ENCODE measurements at places on chromosomes 4 and X.

GRCh38 chr4:89906777-89907521 lies 12.3 kb downstream of the MMRN1 start:
- DNase-seq = no peak

- DNase-seq = no peak
Measured at GRCh38 chr4:149121023-149121404, 678.8 kb upstream of the NR3C2 start.

GRCh38 chrX:66042307-66043077 lies 2.6 kb upstream of the VSIG4 start:
- DNase-seq = no peak

DNA sequence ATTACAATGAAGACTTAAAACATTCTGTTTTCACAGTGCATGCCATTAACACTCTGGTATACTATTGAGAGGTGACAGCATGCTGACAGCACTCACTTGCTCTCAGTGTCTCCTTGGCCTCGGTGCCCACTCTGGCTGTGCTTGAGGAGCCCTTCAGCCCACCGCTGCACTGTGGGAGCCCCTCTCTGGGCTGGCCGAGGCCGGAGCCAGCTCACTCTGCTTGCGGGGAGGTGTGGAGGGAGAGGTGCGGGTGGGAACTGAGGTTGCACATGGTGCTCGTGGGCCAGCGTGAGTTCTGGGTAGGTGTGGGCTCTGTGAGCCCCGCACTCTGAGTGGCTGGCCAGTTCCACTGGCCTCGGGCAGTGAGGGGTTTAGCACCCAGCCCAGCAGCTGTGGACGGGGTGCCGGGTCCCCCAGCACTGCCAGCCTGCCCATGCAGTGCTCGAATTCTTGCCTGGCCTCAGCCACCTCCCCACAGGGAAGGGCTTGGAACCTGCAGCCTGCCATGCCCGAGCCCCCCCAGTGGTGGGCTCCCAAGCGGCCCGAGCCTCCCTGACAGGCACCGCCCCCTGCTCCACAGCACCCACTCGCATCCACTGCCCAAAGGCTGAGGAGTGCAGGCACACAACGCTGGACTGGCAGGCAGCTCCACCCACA lies 135.3 kb upstream of the AR start:
- DNase-seq = no peak

GRCh38 chrX:40109288-40110008 lies 11.7 kb upstream of the BCOR start:
- no peak for DNase-seq

DNA sequence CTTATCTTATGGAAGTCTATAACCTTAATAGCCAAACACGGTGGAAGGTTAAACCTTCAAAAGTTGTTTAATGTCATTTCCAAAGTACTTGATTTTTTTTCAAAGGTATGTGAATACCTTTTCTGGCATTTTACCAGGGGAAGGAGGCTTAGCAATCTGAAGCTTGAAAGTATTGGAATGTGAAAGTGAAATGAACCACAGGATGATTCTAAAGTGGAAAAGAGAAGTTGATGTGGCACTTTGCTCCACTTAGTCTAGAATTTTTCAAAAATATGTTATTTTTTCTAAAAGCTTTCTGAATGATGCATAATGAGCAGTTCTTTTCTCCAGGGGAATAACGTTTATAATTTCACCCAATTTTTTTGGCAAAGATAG lies 19.2 kb downstream of the PI4K2B start:
- no peak for DNase-seq

DNA sequence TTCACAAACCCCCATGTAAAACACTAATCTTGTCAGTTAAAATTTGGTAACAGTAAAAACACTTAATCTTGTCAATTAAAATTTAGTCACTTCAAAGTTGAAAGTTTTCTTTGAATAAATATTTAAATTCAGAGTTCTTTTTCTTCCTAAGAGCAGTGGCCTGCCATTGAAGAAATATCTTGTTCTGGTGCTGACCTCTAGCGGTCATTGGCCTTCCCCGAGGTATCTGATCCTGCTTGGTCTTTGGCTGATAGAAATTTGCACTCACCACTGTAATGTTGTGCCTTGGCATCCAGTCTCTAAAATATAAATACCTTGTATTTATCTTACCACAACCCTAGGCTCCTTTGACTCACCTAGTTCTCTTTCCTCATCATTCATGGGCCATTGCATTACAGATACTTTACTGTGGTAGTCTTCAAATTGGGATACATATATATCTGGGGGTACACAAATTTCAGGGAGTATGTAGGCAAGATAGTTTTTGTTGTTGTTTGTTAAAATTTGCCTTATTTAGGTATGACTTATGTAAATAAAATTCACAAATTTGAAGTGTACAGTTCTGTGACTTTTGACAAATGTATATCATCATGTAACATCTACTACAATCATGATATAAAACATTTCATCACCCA lies 6.7 kb upstream of the ART3 start:
- peak; percentile 65 for DNase-seq

- DNase-seq = no peak
Measured at GRCh38 chrX:137915466-137915865, 349.5 kb downstream of the ZIC3 start.

DNA sequence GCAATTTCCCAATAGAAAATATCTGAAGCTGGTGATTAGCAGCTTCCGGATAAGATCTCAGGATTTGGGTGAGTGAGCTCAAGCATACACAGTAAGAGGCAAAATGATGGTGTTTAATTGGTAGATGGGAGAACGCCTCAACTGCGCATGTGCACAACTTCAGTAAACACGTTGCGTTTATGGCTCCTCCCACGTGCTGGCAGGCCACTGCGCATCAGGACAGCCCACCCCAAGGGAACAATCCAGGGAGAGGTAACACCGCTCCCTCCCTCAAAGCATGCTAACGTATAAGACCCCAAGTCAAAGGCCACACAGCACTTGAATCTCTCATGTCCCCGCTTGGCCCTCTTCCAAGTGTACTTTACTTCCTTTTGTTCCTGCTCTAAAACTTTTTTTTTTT lies 10.3 kb upstream of the CENPU start:
- DNase-seq = no peak

GRCh38 chr4:8544741-8545438 lies 35.3 kb upstream of the GPR78 start:
- no peak for DNase-seq

DNA sequence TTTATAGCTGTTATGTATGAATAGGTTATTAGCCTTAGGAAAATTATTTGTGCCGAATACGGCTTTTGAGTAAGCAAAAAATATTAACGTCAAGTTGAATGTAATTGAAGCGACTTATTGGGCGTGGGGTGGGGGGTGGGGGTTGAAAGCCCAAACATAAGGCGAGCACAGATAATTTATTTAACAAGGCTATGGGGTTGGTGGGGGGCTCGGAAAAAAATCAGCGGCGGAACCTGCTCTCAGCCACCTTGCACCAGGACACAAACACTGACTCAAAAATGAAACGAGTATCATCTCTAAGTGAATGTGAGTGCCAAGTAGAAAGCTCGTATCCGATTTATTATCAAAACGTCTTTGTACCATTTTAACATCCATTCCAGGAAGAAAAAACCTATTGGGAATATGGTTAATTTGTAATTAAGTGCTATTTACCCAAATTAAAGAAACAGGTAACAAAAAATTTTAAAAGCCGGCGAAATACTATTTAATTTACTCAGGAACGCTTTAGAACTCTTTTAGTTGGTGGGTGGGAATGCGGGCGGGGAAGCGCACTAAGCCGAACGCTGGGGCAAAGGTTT lies 902 bp upstream of the LARP1B start:
- DNase-seq = no peak

GRCh38 chr4:140648716-140649308 lies 80.1 kb upstream of the UCP1 start:
- DNase-seq = no peak

GRCh38 chr4:16505726-16506125 lies 279.5 kb upstream of the TAPT1 start:
- no peak for DNase-seq

DNA sequence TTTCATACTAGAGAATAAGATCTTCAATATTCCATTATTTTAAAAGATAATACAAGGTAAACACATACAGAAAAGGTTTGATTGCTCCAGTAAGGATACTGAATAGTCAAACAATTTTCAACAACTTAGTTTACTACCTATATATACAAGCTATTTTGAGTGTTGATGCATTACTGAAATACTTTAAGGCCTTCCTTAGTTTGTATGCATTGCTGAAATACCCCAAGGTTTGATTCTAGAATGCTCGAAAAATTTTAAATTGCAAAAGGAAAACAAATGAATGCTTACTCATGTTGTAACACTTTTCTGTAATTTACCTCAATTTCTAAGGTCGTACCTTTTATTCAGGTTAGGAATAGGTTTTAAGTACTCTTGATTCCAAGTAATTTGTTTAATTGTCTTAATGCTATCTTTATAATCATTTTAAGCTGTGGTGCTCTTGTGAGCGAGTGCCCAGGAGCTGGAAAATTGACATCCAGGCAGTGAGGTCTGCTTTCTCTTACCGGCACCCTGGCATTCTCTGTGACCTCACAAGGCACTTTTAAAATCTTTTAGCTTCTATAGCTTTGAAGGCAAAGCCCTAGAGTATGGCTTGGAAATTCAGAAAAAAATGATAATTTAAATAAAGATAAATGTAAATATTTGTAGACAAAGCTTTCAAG lies 114.0 kb downstream of the BMPR1B start:
- DNase-seq = no peak

DNA sequence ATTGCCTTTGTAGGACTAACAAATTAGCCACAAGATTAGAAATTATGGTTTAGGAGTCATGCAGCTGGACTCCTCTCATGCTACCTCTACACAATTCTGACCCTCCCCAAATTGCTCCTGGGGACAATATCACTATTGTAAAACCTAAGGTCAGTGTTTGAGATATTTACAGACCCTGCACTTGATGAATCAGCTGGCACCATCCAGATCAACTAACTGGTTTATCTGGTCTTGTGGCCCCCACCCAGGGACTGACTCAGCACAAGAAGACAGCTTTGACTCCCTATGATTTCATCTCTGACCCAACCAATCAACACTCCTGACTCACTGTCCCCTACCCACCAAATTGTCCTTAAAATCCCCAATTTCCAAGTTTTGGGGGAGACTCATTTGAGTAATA lies 192.4 kb downstream of the STPG2 start:
- DNase-seq = no peak

DNA sequence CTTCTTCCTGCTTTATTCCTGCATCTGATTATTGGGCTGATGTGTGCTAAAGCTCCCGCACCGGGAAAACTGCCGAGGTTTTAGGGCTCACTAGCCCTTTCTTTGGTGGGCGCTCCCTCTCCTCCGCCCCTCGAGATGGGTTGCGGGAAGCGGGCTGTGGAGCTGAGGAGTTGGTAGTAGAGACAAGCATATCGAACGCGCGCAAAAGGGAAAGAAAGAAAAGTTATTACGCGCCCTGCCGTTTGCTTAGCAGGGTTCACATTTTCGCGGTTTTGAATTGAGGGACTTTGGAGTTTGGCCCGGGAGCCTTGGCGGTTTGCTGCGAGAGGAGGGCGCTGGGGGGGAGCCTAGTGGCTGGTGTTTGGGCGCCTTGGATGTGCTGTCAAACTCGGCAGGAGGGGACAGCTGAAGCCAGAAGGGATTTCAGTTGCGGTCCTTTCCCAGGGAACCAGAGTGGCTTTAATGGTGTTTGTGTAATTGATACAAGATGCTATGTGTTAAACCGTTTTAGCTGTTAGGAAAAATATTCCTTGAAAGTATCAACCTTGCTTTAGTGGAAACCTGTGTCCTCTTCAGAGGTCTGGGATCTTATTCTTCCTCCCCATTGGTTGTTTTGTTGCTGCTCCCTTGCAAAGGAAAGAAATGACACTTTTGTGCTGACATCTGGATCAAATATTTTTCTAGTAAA lies 1.1 kb downstream of the GAB1 start:
- DNase-seq = no peak

DNA sequence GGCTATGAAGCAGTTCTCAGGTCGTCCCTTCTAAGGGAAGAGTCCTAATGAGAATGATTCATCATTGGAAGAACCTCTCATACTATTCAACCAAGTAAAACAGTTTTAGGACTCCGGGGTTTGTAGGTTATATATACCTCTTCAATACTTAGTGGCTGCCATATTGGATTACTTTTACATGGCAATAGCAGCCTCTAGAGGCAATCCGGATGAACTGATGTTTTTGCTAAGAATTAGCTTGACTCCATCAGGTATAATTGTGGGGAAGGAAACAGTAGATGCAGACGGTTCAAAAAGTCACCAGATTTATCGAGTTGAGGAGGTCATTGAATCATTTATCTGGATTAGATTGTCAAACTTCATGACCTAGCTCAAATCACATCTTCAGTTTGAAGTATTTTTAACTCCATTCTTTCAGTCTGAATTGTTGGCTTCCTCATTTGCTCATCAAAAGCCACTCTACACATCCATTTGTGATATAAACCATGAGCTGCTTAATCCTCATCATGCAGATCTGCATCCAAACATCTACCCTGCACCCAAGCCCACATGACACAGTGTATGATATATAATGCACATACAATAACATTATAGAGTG lies 28.4 kb downstream of the GUCY1B1 start:
- no peak for DNase-seq

DNA sequence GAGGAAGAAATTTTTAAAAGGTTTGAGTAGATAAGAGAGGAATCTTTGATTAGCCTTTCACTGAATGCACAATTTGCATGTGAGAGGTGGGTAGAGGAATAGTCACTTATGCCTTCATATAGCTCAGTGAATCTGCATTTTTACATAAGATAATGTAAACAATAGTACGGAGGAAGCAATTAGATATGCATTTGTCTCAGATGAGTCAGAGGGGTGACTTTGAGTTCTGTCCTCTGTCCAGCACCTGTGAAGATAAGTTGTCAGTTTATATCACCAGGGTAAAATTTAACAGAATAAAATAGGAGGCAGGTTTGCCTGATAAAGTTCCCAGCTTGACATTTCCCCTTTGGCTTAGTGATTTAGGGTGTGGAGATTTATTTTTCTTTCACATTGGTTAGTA lies 841.9 kb downstream of the PCDH18 start:
- no peak for DNase-seq

- no peak for DNase-seq
Measured at GRCh38 chr4:112234952-112235609, 3.5 kb downstream of the AP1AR start.

- no peak for DNase-seq
Measured at GRCh38 chr4:3498901-3499510, 33.2 kb downstream of the LRPAP1 start.

GRCh38 chrX:2627272-2627867 lies 63.7 kb upstream of the CD99 start:
- DNase-seq = peak; percentile 38

DNA sequence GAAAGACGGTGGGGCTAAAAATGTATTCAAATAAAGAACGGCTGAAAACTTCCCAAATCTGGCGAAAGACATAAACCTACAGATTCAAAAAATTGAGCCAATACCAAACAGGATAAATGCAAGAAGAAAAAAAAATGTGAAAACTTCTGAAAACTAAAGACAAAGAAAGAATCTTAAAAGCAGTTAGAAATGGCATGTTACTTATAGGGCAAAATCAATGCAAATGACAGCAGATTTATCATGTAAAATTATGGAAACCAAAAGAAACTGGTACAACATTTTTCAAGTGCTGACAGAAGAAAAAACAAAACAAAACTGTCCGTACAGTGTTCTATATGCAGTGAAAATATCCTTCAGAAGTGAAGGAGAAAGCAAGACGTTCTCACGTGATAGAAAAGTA lies 239.0 kb downstream of the PDGFC start:
- no peak for DNase-seq
